ENCODE measurements at places on chromosomes 5 and 9.

GRCh38 chr9:35051069-35051967 lies 21.1 kb downstream of the VCP start:
- DNase-seq, result no peak

DNA sequence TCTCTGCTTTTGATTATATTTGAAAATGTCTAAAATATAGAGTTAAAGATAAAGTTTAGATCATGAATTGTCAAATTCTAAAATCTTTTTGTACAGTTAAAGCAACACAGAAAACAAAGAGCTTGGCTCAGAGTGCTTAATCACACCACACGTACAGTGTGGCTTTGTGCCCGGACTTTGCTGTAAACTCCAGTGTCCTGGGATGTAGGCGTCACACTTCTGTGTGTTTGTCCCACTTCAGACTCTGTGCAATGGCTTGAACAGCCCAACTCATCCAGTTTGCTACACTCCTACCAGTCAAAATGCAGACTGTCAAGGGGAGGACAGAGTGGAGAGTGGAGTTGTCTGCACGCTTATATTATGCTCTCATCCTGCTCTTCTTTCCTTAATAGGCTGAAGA lies 45.3 kb downstream of the SMARCA2 start:
- no peak for DNase-seq

GRCh38 chr9:94164806-94165549 lies 80.7 kb downstream of the PTPDC1 start:
- no peak for DNase-seq

DNA sequence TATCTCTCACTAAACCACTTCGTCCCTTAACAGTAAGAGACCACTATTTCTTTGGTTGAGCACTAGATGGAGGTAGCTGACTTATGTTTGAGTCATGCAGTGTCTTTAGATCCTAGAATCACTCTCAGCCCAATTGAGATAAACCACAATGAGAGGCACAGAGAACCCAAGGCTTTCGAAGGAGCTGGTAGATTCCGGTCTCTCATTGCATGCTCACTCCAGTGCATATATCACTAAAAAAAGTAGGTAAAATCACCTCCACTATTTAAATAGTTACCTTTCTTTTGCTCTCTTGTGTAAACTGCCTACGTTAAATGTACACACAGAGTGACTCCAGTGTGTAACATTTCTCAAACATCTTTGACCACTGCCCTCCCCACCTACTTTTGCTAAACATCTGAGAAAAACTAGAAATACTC lies 27.6 kb downstream of the ACTL7A start:
- no peak for DNase-seq

GRCh38 chr5:143543358-143544255 lies 140.1 kb upstream of the NR3C1 start:
- no peak for DNase-seq

DNA sequence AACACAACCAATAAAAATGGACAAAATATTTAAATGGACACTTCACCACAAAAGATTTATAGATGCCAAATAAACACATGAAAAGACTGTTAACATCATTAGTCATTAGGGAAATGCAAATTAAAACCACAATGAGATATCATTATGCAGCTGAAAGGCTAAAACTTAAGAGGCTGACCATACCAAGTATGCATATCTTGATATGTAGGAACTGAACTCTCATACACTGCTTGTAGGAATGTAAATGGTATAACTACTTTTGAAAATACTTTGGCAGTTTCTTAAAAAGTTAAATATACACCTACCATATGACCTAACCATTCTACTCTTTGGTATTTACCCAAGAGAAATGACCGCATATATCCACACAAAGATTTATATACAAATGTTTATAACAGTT lies 13.6 kb upstream of the ADAMTS12 start:
- DNase-seq, result no peak

DNA sequence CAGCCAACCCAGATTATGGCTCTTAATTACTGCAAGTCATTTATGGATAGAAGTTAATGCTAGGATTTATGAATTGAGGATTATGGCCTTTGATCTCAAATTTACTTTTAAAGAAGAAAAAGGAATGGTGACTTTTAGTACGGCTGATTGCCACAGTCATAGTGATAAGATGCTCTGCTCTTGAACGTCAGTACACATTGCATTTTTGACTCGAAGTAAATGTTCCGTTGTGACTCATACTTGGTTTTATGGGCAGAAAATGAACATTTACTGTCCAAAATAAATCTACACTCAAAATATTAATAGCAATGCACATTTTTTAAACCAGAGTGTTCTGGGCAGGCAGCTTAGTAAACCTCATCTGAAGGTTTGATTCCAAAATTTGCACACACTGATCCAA lies 830 bp downstream of the ADAMTSL1 start:
- no peak for DNase-seq

DNA sequence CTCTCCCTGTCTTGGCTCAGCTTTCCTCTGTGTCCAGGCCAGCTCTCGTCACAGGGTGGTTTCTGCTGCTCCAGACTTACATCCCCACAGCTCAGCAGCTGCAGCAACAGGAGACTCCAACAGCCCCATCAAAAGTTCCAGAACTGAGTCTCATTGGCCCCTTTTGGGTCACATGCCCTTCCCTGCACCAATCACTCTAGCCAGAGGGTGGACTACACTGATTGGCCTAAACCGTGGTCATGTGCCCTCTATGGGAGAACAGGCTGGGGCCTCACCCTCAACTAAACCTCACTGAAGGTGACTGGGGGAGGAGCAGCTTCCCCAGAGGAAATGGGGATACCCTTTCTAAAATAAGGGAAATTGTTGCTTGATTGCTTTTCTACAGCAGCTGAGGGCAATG lies 44.4 kb upstream of the CPLX2 start:
- no peak for DNase-seq

DNA sequence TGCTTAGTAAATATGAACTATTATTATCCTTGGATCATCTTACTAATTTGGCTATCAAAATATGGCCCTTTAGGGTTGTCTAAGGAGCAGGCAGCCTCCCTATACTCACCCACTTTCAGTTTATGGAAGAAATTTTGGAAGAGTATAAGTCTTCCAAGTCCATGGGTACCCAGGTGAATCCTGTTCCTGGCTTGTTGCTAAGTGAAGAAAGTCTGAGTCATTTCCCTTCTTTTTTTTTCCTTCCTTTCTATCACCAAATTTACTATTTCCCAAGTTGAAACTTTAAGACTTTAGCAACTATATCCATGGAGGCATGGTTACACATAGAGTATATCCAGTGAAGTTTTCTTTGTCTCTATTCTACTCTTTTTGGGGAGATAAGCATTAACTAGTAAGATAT lies 184.0 kb upstream of the ACTBL2 start:
- DNase-seq, result no peak

DNA sequence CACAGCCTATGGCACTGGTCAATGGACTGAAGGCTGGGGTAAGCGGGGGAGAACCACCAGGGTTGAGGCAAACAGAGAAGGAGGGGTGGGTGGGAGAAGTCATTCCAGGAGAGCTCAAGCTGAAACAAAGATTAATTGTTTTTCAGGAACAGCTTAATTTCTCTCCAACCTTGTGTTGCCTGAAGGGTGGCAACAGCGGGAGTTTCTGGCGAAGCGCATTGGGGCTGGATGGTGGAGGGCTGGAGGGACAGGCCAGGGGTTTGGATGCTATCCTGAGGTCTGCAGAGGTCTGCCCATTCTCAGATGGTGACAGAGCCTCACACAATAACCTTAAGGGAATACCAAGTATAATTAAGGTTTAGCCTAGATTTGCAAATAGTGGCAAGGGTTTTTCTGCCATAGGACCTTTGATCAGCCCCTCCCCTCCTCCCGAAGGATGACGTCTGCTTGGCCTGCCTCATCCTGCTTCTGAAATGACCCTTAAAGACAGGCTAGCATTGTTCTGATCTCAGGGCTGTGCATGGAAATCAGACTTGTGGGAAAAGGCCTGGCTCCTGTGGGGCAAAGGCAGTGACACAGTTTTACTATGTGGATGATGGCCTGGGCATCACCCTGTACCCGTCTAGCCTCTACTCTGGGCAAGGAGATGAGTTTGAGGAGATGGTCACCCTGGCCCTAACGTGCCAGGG lies 32.7 kb downstream of the PSD2 start:
- DNase-seq, result peak; percentile 93

DNA sequence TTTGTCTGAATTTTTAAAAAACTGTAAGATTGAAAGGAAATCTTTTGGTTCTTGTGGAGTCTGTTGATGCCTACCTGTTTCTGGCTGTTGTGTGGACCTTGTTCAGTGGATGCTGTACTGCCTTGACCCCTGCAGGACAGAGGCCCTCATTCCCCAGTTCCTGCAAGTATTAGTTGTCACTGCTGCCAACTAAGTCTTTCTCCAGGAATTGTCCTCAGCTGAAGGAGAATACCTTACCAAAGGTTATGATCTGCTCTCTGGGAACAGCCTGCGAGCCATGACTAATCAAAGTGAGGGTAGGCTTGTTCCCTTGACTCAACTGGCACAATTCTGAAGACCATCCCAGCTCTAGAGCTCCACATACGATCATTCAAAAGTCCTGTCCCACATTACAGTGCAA lies 145.3 kb upstream of the FST start:
- DNase-seq, result no peak
